ENCODE measurements at places on chromosomes 5 and 9.
A peak's percentile ranks its signal among the peaks of the same experiment; 100 is the strongest.

DNA sequence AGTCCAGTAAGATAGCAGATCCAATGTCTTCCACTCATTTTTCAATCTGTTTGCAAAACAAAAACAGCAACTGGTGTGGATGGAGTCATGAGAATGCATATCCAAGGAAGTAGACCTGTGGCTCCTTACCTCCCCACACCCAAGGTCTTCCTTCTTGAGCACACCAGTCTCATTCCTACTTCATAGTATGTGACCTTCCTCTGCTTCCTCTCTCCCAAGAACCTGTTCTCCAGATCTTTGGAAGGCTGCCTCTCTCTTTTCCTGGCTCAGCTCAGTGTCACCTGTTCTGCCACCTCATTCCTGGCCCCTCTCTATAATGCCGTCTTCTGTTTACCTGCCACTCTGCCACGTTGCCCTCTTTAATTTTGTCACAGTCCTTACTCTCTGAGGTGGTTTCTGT is 7.9 kb upstream of the TRIM7 start:
- no peak for DNase-seq

GRCh38 chr5:136998854-136999357 is 500.2 kb downstream of the SPOCK1 start:
- no peak for DNase-seq

- no peak for DNase-seq
Measured at GRCh38 chr5:72487177-72487576, 20.0 kb downstream of the ZNF366 start.

DNA sequence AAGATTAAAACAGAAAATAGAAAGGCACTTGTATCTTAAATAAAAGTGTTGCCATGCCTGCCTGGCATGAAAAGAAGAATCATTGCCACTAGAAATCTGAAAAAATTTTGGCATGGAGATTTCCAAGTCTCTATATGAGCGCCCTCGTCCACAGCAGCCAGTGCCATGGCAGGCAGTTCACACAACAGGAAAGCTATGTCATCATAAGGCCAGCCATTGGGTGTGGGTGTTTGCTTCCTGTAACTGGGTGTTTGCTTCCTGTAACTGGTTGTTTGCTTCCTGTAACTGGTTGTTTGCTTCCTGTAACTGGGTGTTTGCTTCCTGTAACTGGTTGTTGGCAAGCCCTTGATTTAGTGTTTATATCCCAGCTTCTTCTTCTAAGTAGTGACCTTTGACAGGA is 446.7 kb downstream of the IRX1 start:
- DNase-seq, result peak; percentile 23

DNA sequence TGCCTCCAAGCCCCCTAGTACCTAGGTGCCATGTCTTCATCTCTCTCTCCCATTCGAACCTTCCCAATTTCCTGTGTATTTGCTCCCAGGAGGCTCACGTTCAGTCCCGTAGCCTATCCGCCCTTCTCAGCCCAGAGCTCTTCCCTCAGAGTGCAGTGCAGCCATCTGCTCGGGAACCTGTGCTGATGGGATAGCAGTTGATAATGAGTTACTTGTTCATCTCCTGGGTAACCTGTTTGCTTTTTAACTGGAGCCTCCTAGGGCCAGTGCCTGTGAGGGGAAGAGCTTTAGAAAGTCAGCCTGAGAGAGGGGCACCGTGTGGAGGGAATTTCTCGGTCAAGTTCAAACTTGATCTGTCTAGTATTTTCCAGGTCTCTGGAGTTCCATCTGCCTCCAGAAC is 229.8 kb upstream of the IL12B start:
- no peak for DNase-seq

Data from activated naive CD4-positive, alpha-beta T cell treated with anti-CD3 and anti-CD28 coated beads for 36 hours (primary cell).